Activated CD8-positive, alpha-beta memory T cell treated with anti-CD3 and anti-CD28 coated beads, Interleukin-2, amount 50 U/mL, for 4 hours (primary cell): ENCODE measurements at places on chromosomes 4 and X.

DNA sequence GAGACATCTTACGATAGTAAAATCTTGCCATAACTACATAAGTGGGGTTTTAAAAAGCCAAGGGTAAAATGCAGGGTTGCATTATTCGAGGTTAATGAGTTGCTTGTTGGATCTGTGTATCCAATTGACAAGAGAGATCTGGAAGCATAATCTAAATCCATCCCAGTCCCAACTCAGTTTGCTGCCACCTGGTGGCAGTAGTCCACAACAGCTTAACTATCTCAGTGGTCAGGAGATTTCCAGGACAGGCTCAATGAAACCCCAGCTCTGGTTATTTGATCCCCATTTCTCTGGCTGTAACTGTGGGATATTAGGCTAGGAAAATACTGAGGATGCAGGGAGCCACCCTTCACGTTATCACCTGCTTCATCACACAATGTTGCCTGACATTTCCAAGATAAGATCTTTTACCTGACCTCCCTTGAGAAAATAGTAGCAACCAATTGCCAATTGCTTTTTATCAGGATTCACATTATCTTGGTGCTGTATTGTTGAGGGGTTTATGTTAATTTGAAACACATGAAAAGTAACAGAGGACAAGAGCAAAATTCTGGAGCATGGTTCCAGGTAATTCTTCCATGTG, 88.2 kb upstream of the TNIP3 start:
- DNase-seq = peak; percentile 61

- no peak for DNase-seq
Observed at GRCh38 chrX:133544115-133544514, 128.8 kb upstream of the GPC4 start.

DNA sequence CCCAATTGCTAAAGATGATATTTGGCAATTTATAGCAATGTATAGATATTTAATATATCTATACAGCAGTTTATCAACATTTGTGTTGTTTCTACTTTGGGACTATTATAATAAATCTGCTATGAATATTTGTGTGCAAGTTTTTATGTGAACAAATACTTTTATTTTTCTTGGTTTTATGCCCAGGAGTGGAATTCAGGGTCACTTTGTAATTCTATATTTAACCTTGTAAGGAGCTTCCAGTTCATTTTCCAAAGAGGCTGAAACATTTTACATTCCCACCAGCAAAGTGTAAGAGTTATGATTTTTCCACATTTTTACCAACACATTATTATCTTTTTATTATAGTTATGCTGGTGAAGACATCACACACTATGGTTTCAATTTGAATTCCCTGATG, 801.3 kb downstream of the PCDH18 start:
- no peak for DNase-seq

DNA sequence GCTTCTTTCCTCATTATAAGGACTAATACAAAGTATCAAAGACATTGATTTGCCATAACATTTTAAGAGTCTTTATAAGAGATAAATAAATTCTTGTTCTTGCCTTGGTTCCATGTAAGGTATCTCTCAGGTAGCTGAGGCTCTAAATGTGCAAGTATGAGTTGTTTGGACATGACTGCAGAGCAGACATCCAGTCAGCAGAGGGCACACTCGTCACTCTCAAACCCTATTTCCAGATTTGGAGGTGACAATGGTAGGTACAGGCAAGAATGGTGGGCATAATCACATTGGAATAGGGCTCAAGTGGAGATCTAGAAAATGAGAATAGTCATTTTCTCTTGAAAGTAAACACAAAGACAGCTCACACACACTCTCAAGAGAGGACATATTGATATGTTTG, 133.3 kb upstream of the ZIC3 start:
- DNase-seq = no peak

DNA sequence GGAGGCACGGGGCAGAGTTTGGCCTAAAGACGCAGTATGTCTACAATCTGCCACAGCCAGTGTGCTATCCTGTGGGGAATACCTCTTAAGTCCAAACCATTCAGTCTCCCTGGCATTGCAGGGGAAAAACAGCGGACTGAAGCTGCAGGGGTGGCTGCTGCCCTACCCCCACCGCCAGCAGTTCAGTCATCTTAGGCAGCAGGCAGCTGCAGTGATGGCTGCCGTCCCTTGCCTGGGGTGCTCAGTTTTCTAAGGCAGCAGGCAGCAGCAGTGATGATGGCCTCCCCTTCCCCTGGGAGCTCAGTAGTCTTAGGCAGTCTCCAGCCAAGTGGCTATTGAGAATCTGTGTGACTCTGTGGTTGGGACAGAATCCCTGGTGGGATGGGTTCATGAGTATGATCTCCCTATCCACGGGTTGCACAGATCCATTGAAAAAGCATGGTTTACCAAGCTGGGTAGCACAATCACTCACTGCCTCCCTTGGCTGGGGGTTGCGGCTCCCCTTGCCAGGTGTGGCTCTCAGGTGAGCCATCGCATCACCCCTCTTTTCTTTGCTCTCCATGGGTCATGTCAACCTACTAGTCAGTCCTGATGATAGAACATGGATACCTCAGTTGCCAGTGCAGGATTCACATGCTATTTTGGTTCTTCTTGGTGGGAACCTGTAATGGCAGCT, 48.9 kb upstream of the GRID2 start:
- no peak for DNase-seq

DNA sequence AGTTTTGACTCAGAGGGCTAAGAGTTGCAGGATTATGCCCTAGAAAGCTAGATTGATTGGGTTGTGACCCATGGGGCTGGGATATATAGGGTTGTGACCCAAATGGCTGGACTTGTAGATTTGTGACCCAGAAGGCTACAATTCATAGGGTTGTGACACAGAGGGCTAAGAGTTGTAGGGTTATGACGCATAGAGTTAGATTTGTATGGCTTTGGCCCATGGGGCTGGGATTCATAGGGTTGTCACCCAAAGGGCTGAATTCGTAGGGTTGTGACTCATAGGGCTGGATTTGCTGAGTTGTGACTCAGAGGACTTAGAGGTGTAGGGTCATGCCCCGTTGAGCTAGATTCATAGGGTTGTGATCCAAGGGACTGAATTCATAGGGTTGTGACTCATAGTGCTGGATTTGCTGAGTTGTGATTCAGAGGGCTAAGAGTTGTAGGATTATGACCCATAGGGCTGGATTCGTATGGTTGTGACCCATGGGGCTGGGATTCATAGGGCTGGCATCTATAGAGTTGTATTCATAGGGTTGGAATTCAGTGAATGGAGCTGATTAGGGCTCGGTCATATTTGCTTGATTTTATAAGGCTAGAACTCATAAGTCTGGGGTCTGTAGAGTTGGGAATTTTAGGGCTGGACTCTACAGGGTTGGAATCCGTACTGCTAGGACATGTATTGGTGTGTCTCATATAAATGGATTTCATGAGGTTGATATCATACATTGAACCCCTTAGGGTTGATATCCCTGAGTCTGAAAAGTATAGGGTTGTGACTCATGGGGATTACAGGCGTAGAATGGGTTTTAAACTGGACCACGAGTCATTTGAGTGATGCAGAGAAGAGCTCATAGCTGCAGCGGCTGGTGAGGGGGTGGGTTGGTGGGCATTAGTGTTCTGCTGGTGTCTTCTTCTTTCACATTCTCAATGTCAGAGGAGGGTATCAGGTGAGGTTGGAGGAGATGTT, 125.7 kb downstream of the CRLF2 start:
- DNase-seq = no peak

DNA sequence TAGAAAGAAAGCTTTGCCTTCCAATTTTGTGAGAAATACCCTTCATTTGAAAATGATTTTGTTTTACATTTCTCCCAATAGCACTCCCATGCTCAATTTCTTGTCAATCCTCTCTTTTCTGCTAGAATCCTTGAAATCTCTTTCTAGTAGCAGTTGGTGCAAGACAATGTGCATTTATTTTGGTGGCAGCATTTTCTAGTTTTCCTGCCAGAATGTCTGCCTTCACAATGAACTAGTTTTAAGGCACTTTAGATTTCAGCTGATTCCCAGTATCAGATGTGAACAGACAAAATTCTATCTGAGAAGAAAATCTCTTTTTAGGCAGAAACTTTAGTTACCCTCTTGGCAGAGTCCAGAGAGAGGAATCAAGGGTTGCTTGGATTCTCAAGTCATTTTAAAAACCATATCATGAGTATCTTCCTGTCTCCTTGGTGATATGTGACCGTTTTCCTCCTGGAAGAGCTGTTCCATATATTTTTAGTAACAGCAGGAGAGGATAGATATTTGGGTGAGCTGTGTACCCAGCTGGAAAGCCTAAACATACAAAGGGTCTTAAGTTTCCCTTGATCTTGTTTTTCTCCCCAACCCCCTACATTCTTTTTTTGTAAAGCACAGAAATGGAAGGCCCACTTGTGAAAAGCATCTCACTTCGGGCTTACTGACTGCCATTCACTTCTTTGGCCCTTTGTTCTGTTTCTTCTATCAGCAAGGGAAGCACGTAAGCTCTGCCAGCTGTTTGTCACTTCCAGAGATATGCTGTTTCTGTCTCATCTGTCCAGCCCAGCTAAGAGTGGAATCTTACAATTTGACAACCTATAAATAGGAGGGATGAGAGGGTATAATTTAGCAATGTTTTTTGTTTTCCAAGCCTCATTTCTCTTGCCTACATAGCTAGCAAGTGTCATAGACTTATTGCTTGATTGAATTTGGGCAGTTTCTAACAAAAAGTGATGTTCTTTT, 38.7 kb downstream of the TSPAN7 start:
- DNase-seq = no peak

DNA sequence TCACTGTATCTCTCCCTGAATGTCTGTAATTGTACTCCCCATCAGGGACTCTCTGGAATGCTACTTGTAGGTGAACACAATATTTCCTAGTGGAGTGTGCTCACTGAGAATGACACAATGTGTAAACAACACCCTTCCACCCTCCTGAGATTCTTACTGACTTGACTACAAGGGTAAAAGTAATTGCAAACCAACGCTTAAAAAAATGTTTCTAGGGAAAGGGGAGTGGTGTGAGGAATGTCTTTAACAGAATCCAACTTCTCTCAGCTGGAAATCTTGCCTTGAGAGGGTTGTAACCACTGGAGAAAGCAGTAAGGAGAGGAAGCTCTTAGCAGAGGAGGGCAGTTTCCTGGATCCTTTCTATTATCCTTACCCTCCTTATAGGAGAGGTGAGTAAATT, 5.1 kb upstream of the RAPGEF2 start:
- DNase-seq = no peak

- DNase-seq = no peak
Observed at GRCh38 chr4:179880756-179881155, 2362.4 kb upstream of the TENM3 start.
